Mesendoderm (in vitro differentiated cells): ENCODE measurements at places on chromosomes 2 and 18.

GRCh38 chr2:227597998-227598397 is 695 bp upstream of the SCYGR2 start:
- DNase-seq = peak; percentile 90

DNA sequence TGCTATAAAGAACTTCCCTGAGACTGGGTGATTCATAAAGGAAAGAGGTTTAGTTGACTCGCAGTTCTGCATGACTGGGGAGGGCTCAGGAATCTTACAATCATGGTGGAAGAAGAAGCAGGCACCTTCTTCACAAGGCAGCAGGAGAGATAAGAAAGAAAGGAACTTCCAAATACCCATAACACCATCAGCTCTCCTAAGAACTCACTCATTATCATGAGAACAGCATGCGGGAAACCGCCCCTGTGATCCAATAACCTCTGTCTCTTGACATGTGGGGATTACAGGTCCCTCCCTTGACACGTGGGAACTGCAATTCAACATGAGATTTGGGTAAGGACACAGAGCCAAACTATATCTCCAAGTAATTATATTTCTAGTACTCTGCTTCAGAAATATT is 163.8 kb upstream of the CDH20 start:
- peak; percentile 45 for DNase-seq

DNA sequence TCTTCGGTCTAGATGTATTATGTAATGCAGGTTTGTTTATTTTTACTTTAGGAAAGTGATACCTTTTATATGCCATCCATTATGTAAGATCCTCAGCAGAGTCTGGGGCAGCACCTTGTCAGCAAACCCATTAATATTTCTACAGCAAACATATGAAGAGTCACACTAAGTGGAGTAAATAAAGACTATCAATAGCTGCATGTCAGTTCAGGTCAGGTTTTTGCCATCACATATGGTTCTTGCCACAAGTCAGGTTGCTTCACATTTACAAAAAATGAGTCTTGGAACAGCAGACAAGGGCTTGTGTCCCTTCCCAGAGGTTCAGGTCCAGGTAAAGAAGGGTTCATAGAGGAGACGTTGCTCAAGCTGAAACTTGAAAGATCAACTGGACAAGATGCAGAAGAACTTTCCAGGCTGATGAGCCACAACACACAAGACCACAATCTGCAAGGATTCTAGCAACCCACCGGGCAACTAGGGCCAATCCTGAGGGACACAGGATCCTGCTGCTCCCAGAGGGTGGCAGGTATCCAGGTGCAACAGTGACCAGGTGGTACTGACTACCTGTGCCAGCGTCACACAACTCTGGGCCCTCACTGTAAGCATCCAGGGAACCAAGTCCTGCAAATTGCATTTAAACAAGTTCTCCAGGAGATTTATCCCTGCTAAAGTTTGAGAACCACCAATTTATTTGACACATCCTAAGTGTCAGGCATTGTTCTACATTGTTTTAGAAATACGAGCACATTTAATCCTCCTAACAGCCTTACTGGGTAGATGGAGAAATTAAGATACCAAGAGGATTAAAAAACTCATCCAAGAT is 215.8 kb downstream of the ALPK2 start:
- DNase-seq = no peak

- DNase-seq = no peak
Measured at GRCh38 chr2:236616031-236616430, 46.4 kb downstream of the ACKR3 start.

- DNase-seq = no peak
Measured at GRCh38 chr2:69939722-69940121, 21.7 kb downstream of the ASPRV1 start.

GRCh38 chr2:205276116-205276777 is 406.1 kb upstream of the NRP2 start:
- DNase-seq = peak; percentile 50

DNA sequence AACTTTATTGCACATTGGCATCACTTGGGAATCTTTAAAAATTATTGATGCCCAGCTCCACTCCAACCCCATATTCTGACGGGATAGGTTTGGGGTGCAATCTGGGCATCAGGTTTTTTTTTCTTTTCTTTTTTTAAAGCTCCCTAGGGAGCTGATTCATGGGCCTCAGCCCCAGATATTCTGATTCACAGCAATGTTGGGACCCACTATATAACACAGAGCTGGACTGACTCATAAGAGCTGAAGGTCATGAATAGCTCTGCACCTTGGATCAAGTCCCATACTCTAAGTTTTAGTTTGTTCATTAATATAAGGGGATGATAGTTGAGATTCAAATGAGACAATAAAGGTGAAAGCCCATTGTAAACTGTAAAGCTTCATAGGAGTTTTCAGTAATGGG is 191.1 kb upstream of the REV1 start:
- DNase-seq = no peak

DNA sequence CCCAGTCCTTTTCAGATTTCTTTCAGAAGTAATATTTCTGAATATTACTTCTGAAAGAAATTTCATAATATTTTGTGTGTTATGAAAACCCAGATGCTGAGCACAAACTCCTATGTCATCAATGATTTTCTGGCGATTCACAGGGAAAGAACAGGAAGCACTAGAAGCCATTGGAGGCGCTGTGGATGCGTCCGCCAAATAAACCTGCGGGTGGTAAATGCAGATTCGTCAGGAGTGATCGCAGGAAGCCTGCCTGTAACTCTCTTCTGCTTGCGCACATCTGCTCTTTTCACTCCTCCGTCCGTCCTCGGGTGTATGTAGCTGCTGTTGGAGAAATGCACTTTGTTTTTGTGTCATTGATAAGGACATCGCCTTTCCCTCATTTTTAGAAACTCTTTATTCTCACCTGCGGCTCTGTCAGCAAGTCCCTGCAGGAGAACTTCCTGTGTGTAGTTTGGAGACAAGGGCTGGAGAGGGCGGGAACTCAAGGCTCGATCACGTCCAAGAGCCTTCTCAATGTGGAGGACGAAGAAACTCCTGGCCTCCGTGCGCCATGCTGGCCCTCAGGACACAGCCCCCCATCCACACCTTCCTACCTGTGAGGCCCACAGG is 483.8 kb downstream of the GALR1 start:
- DNase-seq = peak; percentile 64

- DNase-seq = no peak
Measured at GRCh38 chr2:241947004-241947350, 77.4 kb downstream of the RTP5 start.

- DNase-seq = no peak
Measured at GRCh38 chr2:96238266-96238665, 27.5 kb downstream of the TMEM127 start.

DNA sequence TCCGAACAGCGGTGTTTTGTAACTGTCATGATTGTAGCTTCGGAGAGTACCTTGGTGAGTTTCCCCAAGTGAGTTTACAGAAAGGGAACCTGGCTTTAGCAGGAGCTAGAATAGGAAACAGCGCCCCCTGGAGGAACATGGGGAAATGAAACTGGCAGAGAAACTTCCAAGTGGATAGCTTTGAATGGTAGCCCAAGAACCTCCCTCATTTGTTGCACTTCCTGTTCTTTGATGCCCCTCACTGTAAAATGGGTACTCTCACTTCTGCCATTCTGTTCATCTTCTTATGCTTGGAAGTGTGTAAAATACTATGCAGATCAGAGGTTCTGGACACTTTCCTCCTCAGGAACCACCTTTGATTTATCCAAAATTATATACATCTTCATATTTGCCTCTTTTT is 36.2 kb downstream of the CHST10 start:
- DNase-seq = peak; percentile 90

DNA sequence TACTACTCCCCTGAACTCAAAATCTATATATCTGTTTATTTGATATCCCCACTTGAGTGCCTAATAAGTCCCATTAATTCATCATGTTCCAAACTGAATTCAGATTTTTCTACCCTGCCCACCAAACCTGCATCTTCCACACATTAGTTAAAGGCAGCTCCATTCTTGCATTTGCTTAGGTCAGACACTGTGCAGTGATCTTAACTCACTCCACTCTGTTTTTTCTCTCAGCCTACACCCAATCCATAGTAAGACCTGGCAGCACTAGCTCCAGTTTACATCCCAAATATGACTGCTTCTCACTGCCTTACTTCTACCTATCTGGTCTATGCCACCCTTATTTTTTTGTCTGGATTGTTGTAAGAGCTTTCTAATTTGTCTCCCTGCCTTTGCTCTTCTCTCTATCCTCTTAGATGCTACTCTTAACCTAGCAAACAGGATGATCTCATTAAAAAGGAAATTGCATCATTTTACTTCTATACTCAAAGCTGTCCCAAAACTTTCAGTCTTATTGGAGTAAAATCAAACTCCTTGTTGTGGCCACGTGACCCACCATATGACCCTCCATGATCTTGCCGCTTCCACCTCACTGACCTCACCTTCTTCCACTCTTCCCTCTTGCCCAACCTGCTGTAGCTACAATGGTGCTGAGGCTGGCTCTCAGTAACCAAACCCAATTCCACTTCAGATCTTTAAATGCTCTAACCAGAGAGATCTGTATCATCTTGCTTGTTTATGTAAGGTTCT is 274.9 kb upstream of the FANCL start:
- DNase-seq = peak; percentile 37

DNA sequence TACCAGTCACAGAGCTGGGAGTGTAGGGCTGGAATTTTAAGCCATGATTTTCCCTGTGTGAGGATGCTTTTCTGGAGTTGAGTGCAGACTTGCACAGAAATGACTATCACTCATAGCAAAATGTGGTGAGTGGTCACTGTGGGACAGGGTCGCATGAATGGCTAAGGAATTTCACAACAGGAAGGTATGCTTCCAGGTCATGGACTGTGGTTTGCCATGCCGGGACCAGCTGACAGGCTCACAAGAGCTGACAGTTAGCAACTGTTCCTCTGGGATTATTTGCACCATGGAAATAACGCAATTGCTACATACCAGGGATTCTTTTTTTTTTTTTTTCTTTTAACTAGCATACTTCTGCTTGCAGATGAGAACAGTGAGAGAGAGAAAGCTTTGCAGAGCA is 3.8 kb upstream of the UXS1 start:
- DNase-seq = peak; percentile 65

GRCh38 chr18:3498698-3499471 is 48.9 kb downstream of the TGIF1 start:
- DNase-seq = peak; percentile 73

- no peak for DNase-seq
Measured at GRCh38 chr18:11695736-11696135, 6.7 kb downstream of the GNAL start.

DNA sequence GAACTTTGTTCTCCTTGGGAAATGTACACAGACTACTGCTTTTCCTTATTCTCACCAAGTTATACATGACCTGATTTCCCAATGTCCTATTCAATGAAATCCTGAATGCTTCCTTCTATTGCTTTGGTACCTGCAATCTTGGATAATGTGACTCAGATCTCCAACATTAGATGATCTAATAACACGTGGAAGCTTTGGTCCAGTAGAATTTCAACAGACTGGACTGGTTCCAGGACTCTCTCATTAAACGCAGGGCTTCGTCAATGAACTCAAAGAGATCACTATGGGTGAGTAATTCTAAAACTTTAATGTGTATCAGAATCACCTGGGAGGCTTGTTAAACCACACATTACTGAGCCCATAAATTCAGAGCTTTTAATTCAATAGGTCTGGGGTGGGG is 413.6 kb upstream of the KCNH7 start:
- no peak for DNase-seq

DNA sequence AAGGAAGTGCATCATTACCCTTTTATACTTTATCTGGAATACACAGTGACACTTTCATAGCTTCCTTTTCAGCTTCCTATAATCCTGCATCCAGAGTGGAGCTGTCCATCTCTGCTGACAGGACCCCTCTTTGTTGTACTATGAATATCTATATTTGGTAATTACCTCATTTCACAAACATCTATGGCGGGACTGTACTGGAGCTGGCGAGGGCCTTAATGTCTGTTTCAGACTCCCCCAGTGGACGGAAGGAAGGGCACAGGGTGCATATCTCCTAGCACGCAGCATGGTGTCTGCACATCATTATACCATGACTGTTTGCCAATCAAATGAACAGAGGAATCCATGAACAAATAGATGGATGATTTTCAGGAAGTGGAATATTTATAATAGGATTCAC is 142.3 kb downstream of the SOX11 start:
- no peak for DNase-seq

DNA sequence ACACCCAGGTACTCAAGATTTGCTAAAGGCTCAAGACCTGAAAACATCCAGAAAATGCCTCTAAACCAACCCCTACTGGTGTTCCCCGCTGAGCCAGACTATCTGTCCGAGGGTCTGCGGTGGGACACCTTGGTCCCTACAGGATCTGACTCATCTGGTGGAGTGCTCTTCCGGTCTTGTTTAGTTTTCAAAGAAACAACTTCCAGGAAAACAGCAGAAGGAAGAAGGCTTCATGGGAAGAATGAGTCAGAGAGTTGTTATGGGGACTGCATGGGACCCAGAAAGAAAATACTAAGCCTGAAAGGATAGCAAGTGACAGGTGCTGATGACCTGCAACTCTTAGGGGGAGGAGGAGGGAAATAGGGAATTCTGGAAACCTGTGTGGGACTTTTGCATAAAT is 41.3 kb downstream of the ZFP36L2 start:
- peak; percentile 67 for DNase-seq

DNA sequence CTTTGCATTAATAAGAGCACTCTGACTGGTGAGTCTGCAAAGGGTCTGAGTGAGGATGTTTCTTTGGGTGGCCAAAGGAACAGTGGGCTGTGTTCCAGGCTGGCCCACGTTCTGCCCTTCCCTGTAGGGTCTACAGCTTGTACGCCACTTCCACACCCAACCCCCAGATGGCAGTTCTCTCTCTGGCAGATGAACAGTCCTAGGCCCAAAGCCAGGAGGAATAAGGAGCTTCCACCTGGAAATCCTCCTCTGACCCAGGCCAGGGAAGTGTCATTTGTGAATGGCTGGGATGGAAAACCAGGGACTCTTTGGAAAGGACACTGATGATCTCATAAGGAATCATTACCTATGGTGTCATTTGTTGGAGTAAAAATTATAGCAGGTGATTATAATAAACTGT is 6.6 kb downstream of the OTOF start:
- DNase-seq = peak; percentile 61

DNA sequence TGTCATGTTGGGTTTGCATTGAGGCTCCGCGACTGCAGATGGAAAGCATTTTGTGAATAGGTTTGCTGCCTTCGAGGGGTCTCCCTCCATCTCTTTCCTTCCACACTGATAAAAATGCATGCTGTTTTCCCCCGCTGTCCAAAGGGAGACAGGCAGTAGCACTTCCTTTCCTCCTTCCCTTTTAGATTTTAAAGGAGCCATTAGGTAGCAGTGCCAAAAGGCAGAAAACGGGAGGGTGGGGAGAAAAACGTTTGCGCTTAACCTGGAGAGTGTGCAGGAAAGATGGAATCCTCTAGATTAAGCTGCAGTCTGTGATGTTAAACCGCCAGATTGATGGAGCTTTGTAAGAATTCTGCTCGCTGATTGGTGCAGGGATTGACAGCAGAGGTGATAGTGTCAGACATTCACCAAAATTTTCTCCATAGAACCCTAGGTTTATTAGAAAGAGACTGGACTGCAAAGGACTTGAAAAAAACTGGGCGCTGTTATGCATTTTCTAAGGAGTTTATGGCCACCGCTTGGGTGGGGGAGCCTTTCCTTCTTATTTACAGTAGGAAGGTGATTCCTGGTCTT is 688 bp downstream of the MAPRE2 start:
- DNase-seq = no peak
